ENCODE measurements at places on chromosomes 4 and X.

- no peak for DNase-seq
Observed at GRCh38 chr4:180169394-180169793, 2073.8 kb upstream of the TENM3 start.

GRCh38 chr4:80798082-80798481, 232.4 kb upstream of the BMP3 start:
- no peak for DNase-seq

- DNase-seq, result no peak
Observed at GRCh38 chr4:74675673-74676279, 118.5 kb downstream of the BTC start.

- no peak for DNase-seq
Observed at GRCh38 chr4:115648786-115649185, 535.4 kb upstream of the NDST4 start.

GRCh38 chrX:19344661-19345060, 934 bp downstream of the PDHA1 start:
- DNase-seq, result no peak

- DNase-seq, result no peak
Observed at GRCh38 chrX:135931644-135932487, 38.4 kb downstream of the SAGE1 start.

- no peak for DNase-seq
Observed at GRCh38 chr4:159358226-159358625, 255.3 kb downstream of the RAPGEF2 start.

- DNase-seq, result no peak
Observed at GRCh38 chr4:86247906-86248305, 111.9 kb downstream of the MAPK10 start.

GRCh38 chrX:147853701-147854100, 58.0 kb upstream of the FMR1 start:
- no peak for DNase-seq

GRCh38 chr4:75698162-75698962, 25.2 kb upstream of the G3BP2 start:
- no peak for DNase-seq

DNA sequence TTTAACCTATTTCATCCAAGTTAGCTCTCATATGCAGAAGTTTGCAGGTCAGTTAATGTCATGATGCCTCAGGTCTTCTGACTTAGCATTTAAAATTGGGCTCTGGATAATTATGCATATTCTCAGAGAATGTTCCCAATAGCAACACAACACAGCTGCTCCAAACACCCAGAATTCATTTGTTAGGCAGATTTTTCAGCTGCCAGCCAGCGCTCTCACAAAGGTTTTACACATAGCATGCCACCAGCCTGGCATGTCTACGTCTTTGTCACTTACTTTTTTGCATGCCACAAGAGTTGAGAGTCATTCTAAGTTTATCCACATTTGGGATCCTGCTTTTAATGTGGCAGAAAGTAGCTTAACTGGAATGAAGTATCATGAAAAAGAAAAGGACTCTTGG, 84.8 kb downstream of the LIMCH1 start:
- no peak for DNase-seq

DNA sequence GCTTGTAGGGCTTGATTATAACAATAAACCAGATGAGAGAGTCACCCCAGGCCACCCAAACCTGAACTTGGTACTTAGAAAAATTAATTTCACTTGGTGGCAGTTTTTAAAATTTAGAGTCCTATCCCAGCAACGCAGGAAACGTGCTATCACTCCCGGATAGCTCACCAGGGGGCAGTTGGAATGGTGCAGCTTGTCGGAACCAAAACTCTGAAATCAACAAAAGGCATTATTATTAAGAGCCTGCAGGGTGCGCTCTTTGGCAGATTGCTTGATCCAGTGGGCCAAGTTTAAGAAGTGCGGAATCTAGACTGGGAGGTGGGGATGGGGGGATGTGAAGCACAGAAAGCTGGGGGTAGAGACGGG, 2.4 kb downstream of the FRAS1 start:
- DNase-seq, result no peak

DNA sequence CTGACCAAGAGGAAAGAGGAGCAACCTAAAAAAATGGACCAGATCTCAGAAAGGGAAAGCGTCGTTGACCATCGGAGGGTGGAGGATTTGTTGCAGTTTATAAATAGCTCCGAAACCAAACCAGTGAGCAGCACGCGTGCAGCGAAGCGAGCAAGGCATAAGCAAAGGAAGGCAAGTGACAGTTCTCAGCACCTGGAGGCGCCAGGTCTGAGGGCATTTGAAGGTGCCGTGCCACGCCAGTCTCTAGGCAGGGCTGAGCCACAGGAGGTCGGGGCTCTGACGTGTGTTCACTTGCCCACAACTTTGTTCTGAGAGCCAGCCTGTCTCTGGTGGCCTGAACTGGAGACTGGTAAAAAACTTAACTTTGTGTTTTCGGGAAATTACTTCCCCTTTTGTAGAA, 59.7 kb downstream of the TNIP2 start:
- DNase-seq, result no peak

DNA sequence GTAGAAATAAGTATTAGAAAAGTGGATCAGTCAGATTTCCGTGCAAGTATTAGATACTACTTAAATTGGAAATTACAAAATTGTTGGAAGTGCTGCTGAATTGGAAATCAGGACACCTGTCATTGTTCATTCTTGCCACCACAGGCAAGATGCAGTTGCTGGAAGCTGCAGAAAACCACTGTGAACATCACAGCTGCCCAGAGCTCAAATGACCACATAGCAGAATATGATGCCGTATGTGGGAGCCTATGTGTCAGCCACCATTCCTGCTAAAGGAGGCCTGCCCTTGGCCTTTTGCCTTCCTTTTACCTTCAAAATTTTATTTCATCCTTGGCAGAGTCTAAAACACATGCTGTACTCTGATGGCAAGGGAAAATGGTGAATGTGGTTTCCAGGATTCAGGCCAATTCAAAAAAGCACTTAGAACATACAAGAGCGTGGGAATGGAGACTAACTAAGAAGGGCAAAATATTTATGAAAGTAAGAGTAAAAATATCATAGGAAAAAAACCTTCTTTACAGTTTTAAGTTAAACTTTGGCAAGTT, 1005.5 kb upstream of the GRID2 start:
- no peak for DNase-seq

DNA sequence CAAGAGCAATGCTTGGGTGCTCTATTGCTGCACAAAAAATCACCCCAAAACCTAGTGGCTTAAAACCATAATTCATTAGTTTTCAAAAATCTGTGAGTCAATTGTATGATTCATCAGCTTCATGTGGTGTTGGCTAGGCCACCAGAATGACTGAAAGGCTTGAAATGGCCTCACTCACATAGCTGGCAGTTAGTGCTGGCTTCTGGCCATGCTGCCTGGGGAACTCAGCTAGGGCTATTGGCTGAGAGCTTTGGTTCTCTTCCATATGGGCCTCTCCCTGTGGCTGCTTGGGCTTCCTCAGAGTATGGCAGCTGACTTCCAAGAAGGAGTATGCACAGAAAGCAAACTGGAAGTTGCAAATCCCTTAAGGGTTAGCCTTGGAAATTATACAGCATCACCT, 3.1 kb upstream of the MTMR1 start:
- no peak for DNase-seq

DNA sequence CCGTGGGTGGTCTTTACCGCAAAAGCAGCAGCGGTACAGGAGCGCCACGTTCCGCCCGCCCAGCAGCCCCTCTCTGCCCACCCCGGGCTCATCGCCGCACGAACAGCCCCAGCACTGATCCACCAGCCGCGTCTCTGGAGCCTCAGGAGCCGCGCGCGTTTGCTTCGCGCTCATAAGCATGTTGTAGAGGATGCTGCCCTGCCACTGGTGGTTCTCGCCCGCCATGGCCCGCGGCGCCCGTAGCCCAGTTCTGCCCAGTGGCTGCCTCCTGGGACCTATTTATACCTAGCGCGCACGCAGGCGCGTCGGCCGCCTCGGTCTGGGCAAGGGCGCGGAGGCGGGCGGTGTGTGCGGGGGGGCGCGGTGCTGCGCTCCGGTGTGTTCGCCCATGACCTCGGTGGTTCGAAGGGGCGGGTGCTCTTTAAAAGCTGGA, at the start of gene NR0B1:
TSS of gene NR0B1 (minus strand) at position 252 of the 433 bp plus-strand sequence. CDS start at position 225, 27 bp downstream.
- DNase-seq, result no peak

DNA sequence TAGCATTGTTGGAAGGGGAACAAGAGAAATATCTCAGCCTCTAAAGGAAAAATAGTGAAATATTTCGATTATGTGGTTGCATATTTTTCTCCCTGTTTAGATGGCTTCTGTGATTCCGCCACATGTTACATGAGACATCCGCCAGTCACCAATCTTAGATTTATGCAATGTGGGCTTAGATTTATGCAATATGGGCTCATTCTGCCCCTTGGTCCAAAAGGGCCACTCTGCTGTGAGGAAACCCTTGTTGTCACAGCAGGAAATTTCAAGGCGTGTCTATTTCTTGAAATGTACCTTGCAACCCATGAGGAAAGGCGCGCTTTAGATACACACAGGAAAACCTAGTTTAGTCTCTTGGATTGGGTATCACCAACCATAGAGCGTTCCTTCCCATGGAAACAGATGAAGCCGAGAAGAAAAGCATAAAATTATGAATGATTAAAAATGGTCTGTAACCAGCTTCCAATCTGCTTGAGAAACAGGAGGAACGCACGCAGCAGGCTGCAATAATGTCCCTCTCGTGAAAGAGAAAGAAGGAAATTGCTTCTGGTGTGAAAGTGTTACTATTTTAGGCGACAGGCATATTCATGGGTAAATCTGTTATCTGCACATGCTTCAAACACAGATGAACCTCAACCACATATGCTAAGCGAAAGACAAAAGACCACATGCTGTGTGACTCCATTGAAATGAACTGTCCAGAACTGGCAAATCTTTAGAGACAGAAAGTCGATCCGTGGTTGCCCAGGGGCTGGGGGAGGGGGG, 3.7 kb downstream of the RS1 start:
- DNase-seq, result no peak

DNA sequence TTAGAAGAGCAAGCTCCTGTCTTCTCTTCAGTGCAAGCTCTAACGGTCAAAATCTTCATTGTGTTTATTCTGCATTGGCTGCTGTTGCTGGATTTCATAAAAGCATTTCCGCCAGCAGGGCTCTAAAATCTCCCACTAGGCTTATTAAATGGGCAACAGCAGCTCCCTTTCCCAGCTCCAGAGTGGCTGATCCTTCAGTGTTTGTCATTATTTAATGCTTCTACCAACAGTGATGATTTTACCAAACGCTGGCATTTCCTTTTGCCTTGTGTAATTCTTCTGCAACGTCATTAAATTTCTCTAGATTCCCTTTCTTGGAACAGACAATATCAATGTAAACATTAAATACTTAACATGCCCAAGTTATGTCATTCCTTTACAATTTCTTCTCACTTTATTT, 20.1 kb downstream of the SLC7A11 start:
- no peak for DNase-seq

DNA sequence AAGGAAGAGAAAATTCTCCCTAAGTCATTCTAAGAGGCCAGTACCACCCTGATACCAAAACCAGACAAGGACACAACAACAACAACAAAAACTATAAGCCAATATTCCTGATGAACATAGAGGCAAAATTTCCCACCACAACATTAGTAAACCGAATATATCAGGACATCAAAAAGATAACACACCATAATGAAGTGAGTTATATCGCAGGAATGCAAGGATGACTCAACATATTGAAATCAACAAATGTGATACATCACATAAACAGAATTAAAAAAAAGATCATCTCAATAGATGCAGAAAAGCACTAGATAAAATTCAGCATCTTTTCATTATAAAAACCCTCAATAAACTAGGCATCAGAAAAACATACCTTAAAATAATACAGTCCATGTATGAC, 1844.4 kb upstream of the PCDH10 start:
- DNase-seq, result no peak

DNA sequence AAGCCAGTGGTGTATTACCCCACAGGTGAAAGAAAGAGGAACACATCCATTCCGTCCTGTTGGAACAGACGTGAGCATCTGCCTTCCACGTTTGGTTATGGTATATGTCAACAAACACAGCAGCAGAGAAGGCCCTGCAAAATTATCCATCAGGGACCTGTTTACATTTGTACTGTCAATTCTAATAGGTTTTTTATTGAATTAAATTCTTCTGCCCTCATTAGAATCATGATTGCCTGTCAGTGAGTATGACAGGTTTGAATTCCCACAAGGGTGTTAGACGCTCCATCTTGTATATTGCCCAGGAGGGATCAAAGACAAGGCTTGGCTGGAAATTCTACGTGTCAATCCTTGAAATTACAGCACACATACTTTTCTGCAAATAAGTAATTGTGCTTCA, 339.9 kb upstream of the NOCT start:
- no peak for DNase-seq

DNA sequence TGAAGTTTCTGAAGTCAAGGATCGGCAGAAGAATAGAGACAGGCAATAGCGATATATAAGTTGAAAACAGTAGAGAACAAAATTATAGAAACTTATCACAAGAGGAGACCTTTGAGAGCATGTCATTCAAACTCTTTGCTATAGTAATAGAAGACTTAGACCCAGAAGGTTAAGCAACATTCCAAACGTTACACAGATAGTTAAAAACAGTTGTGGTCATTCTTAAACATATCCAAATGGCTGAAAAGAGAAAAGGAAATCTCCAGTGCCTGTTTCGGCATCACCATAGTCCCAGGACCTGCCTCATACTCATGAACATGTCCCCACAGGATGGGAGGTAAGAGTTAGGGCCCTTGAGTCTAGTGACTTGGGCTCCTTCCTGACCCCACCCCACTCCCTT, 258.1 kb upstream of the NOCT start:
- DNase-seq, result no peak

DNA sequence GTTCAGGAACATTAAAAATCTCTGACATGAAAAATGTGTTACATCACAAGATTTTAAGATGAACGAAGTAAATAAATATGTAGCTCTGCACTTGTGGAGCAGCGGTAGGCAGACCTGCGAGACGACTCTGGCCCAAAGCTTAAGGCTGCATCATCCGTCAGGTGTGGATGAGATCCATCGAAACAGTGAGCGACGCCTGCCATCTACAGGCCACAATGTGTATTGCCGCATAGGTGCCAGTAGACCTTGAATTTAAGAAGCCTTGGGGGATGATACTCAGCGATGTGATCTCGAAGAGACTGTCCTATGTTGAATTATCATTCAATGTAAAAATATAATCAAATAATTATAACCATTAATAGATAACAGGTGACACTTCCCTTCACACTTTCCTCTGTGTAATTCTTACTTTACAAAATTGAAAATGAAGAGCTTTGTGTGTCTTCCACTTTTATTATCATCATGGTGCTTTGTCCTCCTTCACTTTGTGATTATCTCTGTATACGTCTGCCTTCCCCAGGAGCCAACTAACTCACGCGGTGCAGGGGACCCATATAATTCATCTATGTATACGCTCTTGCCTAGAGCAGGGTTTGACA, 851.0 kb downstream of the RAB28 start:
- peak; percentile 30 for DNase-seq

DNA sequence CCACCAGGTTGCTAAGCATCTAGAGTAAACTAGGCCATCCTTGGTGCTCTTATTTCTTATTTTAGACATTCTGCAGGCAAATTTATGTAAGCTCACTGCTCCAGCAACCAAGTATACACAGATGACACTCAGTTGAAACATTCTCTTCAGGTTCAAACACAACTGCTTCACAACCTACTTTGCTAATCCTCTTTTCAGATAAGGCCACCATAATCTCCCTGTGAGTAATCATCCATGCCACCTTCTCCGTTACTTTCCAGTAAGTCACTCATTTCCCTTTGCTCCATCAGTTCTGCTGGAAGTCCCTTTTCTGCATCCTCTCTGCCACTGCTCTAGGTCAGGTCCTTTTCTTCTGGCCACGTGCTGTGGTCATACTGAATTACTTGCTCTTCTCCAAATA, 120.2 kb upstream of the WDFY3 start:
- no peak for DNase-seq

- DNase-seq, result no peak
Observed at GRCh38 chrX:130330706-130331105, 9.0 kb upstream of the SLC25A14 start.

GRCh38 chrX:140766024-140766611, 56.6 kb downstream of the LINC00632 start:
- DNase-seq, result no peak

Data from activated naive CD8-positive, alpha-beta T cell treated with anti-CD3 and anti-CD28 coated beads, Interleukin-2, amount 50 U/mL, for 16 hours (primary cell).